Stromal cell of bone marrow (primary cell): ENCODE measurements at places on chromosomes 1 and 21.
A peak's percentile ranks its signal among the peaks of the same experiment; 100 is the strongest.

DNA sequence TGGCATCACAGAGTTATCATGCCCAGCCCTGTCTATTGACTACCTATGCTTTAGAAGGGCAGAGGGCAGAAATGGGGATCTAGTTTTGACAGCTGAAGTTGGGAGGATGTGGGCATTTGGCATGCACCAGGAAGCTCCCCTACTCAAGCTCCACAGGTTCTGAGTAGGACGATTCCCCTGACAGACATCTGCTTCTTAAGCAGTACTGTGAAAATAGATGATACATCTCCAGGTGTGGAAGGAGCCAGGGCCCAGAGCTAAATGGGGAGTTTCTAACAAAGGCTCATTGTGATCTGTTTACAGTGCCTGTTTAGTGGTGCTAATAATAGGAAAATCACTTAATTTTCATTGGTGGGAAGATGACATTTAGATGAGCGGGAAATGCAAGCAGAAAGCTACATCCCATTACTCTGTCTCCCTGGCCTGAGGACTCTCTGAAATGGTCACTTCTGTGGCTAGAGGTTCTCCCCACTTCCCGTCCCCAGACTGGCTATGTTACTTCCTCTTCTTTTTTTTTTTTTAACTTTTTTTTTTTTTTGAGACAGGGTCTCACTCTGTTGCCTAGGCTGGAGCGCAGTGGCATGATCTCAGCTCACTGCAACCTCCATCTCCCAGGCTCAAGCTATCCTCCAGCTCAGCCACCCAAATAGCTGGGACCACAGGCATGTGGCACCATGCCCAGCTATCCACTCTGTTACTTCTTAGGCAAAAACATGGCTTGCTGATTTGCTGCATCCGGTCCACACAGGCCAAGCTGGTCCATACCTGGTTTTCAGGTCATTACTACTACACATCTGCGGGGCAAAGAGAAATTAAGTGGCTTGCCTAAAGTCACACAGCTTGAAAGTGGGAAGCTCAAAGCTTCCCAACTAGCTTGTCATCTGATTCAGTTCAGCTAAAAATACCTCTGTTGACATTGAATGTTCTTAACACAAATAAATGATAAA, 23.2 kb upstream of the CNIH3 start:
- DNase-seq, result peak; percentile 77

DNA sequence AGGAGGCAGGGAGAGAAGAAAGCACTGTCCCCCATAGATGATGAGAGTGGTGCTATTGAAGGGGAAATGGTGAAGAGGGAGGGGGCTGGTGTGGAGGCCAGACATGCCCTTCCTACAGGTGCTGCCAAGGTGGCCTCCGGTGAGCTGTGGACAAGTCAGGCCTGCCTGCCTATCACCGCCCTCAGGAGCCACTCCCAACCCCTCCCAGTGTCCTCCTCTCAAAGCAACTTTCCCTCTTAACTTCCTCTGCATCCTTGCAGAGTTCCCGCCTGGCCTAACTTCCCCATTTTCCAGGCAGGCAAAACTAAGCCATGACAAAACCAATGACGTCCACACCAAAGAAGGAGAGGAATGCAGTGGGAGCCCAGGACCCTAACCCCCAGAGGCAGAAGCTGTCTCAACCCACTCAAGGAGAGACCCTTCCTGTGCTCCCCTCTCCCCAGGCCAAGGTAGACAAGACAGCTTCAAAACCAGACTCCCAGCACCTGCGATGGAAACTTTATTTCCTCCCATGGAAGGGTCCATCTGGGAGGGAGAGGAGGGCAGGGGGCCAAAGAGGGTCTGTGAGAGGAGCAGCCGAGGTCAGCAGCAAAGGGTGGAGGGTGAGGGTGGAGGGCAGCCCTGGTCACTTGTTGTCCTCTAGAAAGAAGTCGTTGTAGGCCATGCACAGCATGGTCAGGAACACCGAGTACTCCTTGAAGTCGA, 1.0 kb upstream of the S100A6 start:
- no peak for DNase-seq

DNA sequence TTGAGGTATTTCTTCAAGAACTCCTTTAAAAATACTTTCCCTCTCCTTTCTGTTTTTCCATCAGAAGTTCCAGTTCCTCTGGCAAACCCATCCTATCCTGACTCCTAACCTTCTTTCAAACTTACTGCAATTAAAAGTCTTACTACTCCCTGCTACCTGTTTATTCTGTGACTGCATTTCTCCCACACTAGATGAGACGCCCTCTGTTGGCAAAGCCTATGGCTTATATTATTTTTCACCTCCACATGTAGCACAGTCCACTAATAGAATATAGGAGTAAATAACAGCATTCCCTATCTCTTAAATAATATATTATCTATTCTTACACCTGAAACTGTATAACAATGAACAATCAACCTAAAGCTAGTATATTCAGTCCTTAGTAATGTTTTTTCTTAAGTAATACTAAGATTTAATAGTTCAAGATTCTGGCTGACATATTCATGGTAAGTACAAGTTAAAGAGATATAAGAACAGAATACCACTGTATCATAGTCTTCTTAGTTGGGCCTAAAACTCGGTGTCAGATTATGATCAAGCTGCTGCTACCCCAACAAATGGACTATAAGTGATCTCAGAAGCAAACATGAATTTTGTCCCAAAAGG, 54.8 kb downstream of the RAB3GAP2 start:
- DNase-seq, result no peak

DNA sequence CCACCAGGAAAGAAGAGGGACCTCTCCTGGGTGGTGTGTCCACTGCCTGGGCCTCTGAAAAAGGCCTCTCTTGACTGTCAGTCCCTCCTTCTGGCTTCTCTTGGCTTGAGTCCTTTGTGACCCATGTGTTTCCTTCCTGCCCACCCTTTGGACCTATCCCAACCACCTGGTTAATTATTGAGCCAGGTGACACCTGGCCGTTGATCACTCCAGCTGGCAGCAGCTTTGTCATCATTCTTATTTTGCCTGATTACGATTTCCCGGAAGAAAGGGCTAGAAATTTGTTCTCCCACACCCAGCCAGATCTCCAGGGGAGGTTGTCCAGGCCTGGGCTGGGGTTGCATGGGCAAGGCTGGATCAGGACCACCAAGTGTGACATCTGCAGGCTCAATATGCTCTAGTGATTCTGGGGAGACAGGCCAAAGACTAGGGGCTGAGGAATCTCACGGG, 24.8 kb downstream of the CSF1 start:
- no peak for DNase-seq

DNA sequence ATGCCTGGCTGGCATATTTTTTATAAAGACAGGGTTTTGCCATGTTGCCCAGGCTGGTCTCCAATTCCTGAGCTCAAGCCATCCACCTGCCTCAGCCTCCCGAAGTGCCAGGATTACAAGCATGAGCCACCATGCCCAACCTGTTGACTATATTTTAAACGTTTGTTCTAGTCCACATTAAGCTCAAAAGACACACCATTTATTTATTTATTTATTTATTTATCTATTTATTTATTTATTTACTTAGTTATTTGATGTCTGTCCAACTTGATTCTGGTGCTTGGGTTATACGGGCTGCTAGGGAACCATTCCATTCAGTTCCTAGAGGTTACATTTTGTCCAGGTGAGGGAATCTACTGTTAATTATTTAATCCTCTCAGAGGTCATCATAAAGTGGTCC, 98.1 kb upstream of the ADGRL4 start:
- no peak for DNase-seq

GRCh38 chr1:202623075-202623474, 87.2 kb downstream of the SYT2 start:
- DNase-seq, result peak; percentile 19
